Hippocampal formation (tissue), 2 donors: ENCODE measurements at places on chromosomes 7 and 10.

GRCh38 chr10:89351780-89352597, 24.2 kb downstream of the IFIT3 start:
- no peak for DNase-seq

DNA sequence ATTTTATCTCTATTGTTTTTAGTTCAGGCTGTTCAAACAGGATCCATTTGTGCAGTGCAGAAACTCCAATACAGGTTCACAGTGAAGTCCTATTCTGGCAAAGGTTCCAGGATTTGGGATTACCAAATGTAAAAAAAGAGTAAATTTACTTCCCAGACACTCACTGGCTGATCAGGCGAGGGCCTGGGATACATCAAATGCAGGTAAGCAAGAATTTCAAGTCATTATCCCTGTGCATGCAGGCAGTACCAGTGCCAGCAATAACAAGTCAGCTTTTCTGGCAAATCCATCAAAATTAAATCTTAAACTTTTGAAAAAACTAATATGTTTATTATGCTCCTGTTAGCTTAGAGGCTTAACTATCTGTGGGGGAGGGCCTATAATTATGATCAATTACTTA, 6.3 kb downstream of the CDK6 start:
- no peak for DNase-seq

DNA sequence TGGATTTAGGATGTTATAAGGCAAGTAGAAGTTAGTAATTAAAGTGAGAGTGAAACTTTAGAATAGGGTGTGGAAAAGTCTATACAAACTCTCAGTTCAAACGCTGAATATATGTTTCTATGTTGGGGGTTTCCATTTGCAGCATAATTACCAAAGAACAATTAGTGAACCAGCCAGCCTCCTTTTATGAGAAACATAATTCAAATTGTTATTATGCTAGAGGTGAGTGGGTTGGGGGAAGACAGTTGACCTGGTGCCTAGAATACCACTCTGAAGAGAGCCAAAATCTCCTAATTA, 435.8 kb downstream of the MDFIC start:
- no peak for DNase-seq

DNA sequence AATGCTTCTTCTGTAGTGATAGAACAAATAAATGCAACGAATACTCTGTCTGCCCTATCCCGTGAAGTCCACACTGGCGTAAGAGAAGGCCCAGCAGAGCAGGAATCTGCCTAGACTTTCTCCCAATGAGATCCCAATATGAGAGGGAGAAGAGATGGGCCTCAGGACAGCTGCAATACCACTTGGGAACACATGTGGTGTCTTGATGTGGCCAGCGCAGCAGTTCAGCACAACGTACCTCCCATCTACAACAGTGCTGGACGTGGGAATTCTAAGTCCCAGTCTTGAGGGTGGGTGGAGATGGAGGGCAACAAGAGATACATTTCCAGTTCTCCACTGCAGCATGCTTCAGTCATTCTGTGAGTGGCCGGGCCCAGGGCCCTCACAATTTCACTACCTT, 45.8 kb downstream of the FIGNL1 start:
- no peak for DNase-seq

DNA sequence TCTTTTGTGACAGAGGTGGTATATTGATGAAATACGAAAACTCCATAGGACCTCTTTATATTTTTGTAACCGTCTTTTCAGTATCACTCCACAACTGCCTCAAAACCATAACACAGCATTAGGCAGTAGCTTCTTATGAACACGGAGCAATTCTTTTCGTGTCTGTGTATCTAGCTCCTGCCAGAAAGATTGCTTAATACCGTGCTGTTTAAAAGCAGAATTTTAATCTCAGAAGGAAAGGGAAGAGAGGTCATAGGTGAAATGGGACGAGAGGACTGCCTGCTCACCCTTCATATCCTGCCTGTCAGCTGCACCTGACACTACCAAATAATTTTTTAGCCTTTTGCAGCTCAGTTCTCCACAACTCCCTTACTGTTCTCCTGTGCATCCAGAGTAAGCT, 200.7 kb downstream of the DNAH11 start:
- DNase-seq, result no peak

DNA sequence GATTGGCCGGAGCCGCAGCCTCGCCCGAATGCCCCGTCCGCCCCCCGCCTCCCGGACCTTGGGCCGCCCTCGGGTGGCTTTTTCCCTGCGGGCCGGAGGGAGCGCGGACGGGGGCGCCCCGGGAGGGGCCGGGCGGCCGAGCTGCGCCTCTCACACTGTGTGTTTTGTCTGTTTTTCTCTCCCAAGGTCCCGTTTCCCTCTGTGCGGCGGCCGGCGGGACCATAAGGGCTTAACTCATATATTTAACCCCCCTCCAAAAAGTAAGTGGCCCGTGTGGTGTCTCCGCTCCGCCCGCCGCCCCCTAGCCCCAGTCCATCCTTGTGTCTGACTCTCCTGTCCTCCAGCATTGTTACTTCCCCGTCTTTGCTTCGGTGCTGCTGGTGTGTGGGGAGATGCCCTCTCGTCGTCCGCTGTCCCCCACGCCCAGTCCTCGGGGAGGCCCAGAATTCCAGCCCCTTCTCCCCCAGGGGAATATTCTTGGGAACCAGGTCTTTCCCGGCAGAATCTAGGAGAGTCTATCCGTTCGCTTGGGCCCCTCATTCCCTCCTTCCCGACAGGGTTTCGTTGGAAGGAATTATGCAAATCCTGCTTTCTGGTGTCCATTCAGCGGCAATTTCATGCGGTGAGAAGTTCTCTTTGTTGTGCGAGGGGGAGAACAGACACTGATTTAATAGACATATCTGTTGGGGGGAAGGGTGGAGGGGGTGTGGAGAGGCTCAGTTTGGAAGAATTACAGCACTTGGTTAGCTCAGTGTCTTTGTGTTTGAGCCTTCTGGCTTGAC, 1.3 kb downstream of the LCOR start:
- DNase-seq, result no peak

- no peak for DNase-seq
Observed at GRCh38 chr10:118495499-118495898, 99.9 kb downstream of the PRLHR start.

GRCh38 chr10:97964748-97965147, 65.7 kb downstream of the CRTAC1 start:
- no peak for DNase-seq

DNA sequence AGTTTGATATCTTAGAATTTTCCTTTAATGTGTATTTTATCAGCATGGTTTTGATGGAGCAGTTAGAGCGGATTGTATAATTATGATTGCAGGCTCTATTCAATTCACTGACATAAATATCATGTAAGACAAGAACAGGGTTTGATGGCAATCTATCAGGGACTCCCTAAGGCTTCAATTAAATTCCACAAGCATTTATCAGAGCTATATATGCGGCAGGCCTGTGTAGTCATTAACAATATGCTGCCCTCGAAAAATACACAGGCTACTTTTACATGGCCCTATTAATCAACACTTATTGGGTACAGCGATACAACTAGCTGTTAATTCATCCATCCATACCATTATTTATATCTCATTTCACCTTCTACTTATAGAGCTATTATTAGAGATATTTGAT, 358.1 kb upstream of the TPK1 start:
- DNase-seq, result no peak

DNA sequence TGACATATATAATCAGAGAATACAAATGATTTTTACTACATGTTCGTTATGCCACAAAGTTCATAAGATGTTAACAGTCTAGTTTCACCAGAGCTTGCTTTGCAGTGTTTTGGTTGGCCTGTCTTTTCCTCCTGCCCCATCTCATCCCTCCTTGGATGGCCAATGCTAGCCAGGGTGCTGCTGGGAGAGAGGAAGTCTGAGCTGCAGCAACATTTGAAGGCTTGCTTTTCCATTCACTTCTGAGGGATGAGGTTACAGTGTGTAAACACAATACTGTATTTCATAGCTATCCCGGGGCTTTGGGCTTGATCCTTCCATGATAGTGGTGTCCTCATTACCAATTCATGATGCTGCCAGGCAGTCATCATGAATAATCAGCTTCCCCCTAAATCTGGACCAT, 170.5 kb downstream of the RAB11FIP2 start:
- DNase-seq, result no peak

GRCh38 chr10:9796564-9796963, 1221.1 kb upstream of the CELF2 start:
- DNase-seq, result no peak
